Mesenteric fat pad (tissue), 1 donor: ENCODE measurements at places on chromosomes 5 and 9. TPM values are rescaled to one million over a fixed set of nuclear protein-coding genes. Genes with fewer than 3 reads are reported as not detected.

Gene IL7R
- total RNA-seq: 5.2 TPM

Gene IFNE
- not detected for total RNA-seq

Gene FOXD4L5
- not detected for total RNA-seq

Gene SLC4A9
- 0.22 TPM for total RNA-seq

Gene IQGAP2
- 28.5 TPM for total RNA-seq

Gene MTRR
- total RNA-seq: 52.4 TPM

Gene CNTNAP3B
- total RNA-seq: 20.1 TPM

Gene UBAC1
- total RNA-seq: 36.3 TPM

Gene ELL2
- total RNA-seq: 229 TPM

Gene SUB1
- total RNA-seq: 295 TPM

Gene SAP30L
- total RNA-seq: 34.2 TPM
